ENCODE measurements at places on chromosomes 6 and 20.

DNA sequence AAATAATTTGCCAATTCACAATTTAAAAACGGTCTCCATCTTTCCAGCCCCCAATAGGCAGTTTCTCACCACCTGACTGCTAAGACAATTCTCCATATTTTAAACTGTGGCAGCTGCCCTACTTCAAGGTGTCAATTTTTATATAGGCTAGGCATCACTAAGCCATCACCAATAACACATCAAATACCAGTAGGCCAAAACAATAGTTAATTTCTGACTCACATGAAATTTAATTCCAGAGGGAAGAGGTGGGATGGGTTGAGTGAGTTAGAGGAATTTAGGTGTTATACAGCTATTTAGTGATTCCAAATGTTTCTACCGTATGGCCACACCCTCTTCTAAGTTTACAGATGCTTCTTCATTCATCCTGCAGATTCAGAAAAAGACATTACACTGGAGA, 49.9 kb downstream of the GFRAL start:
- DNase-seq: no peak
- H3K4me3 ChIP-seq: no peak overlapping the region

DNA sequence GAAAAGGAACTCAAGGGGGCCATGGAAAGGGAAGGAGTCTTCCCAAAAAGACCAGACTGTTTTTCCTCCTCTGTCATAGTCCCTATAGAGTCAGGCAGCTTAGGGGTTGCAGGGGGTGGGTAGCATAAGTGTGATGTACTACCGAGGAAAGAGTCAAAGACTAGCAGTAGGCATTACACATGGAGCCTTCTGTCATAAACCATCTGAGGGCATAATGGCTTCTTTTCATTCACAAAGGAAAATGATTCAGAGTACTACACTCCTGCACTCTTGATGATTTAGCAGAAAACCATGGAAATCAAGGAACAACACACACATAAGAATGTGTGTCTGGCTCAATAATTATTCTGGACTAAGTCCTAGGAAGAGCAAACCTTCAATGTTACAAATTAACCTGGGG, 14.9 kb downstream of the PLN start:
- no peak overlapping the region for H3K27ac ChIP-seq
- H3K4me1 ChIP-seq: no peaks in the 10 kb centered on the region
- H3K27me3 ChIP-seq: no peaks in the 10 kb centered on the region
- DNase-seq: no peak

- H3K27ac ChIP-seq: no peak overlapping the region
- DNase-seq: no peak
- H3K36me3 ChIP-seq: no peaks in the 10 kb centered on the region
- no peaks in the 10 kb centered on the region for H3K4me1 ChIP-seq
Measured at GRCh38 chr6:14591998-14592397, 474.4 kb downstream of the CD83 start.

DNA sequence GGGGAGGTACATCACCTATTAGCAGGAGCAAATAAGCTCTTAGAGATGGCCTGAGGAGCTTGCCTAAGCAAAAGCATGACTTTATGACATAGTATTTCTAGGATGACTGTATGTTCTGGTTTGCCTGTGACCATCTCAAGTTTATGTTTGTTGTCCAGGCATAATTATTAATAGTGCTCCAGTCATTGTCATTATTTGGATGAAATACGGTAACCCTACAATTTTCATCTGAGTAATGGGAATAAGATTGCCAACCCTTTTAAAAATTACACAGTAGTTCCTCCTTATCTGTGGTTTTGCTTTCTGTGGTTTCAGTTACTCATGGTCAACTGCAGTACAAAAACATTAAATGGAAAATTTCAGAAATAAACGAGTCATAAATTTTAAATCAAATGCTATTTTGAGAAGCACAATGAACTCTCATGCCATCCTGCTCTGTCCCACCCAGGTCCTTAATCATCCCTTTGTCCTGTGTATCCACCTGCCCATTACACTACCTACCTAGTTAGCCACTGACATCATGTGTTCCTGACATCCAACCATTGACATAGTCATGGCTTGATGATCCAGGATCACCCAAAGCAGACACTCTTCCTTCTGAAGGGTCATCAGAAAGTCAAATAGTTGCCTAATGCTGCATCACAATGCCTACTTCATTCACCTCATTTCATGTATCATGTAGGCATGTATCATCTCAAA, 27.0 kb upstream of the TFB1M start:
- H3K27ac ChIP-seq: no peak overlapping the region
- H3K4me1 ChIP-seq: no peaks in the 10 kb centered on the region
- no peaks in the 10 kb centered on the region for H3K36me3 ChIP-seq
- H3K27me3 ChIP-seq: no peaks in the 10 kb centered on the region
- no peak for DNase-seq

GRCh38 chr20:18589941-18590674, 2.3 kb downstream of the DTD1 start:
- no peak overlapping the region for H3K4me3 ChIP-seq
- H3K27ac ChIP-seq: no peak overlapping the region
- no peaks in the 10 kb centered on the region for H3K36me3 ChIP-seq
- H3K27me3 ChIP-seq: no peaks in the 10 kb centered on the region
- no peaks in the 10 kb centered on the region for H3K4me1 ChIP-seq

- no peaks in the 10 kb centered on the region for H3K27me3 ChIP-seq
- no peak overlapping the region for H3K27ac ChIP-seq
- H3K36me3 ChIP-seq: no peaks in the 10 kb centered on the region
- H3K4me3 ChIP-seq: no peak overlapping the region
- DNase-seq: peak; percentile 58
Measured at GRCh38 chr20:6812530-6812929, 45.0 kb downstream of the BMP2 start.

DNA sequence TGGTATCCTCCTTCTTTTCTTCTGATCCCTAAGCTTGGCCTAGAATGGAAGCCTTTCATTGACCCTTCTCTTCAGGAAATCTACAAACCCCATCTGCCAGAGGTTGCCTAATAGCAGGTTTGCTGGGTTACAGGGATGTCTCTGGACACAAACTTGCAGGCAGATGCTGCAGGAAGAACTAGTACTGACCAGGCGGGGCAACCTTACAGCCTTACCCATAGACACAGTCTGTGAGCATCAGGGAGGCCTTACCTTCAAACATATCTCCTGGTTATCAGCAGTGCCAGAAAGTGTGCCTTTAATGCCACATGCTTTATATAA, 2.6 kb downstream of the SCUBE3 start:
- H3K27ac ChIP-seq: no peak overlapping the region
- H3K4me3 ChIP-seq: no peak overlapping the region
- DNase-seq: no peak
- peaks cover 11% of the 10 kb centered on the region for H3K4me1 ChIP-seq
- peaks cover 15% of the 10 kb centered on the region for H3K27me3 ChIP-seq
- no peaks in the 10 kb centered on the region for H3K36me3 ChIP-seq

GRCh38 chr20:5539691-5540090, 210.5 kb upstream of the SHLD1 start:
- H3K27me3 ChIP-seq: no peaks in the 10 kb centered on the region
- no peaks in the 10 kb centered on the region for H3K36me3 ChIP-seq
- no peak overlapping the region for H3K27ac ChIP-seq
- H3K4me3 ChIP-seq: no peak overlapping the region
- DNase-seq: no peak

DNA sequence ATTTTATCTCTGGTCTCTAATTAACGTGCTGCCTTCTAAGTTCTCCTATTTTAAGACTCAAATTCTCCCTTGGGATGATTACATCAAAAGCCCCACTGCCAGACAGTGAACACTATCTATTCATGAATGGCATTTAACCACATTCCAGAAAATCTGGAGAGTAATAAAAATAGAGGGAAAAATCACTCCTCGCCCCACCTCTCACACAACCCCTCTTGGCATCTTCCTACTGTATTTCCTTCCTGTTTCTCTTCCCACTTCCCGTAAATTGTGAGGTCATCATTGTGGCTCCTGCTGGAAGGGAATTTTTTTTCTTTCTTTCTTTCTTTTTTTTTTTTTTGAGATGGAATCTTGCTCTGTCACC, 31.5 kb downstream of the RAB44 start:
- H3K4me1 ChIP-seq: no peaks in the 10 kb centered on the region
- no peak for DNase-seq
- no peaks in the 10 kb centered on the region for H3K27me3 ChIP-seq
- H3K4me3 ChIP-seq: no peak overlapping the region

GRCh38 chr6:41683523-41684310, 45.4 kb downstream of the MDFI start:
- peak; percentile 76 for DNase-seq
- H3K4me1 ChIP-seq: peaks cover 1% of the 10 kb centered on the region
- no peak overlapping the region for H3K4me3 ChIP-seq
- no peaks in the 10 kb centered on the region for H3K27me3 ChIP-seq
- H3K36me3 ChIP-seq: no peaks in the 10 kb centered on the region

DNA sequence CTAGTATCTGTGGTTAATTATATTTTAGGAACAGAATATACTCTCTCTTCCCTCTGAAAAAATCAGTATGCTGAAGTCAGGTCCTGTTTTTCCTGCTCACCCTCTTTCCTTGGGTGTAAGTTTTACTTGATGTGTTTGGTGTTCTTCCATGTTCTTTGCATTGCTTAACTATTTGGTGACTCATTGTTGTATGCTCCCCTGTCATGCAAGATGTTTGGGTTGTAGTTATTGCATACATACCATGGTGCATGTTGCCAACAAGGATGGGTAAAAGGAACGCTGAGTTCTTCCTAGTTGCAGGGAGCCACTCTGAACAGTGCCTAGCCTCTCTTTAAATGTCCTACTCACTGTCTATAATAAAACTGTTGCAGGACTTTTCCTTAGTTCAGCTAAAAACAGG, 207.9 kb upstream of the LAMP5 start:
- no peaks in the 10 kb centered on the region for H3K4me1 ChIP-seq
- no peak overlapping the region for H3K27ac ChIP-seq
- peak; percentile 47 for DNase-seq
- no peaks in the 10 kb centered on the region for H3K36me3 ChIP-seq
- no peak overlapping the region for H3K4me3 ChIP-seq

DNA sequence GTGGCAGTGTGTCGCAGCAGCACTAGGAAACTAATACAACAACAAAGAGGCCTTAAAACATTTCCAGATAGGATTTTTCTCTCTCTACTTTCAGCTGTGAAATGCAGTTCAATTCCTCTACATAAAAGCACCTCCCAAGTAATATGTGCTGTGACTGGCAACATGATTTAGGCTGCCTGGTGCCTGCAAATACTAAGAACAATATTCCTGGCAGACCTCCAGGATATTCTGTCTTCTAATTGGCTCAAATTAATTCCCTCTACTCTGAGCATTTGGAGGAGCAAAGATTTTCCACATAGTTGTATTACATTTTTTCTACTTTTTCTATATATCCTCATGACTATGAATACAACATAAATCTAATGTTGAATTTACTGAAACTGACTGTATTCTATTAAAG, 33.2 kb downstream of the SCGN start:
- no peak overlapping the region for H3K27ac ChIP-seq
- H3K36me3 ChIP-seq: no peaks in the 10 kb centered on the region
- no peaks in the 10 kb centered on the region for H3K4me1 ChIP-seq
- H3K27me3 ChIP-seq: no peaks in the 10 kb centered on the region
- no peak overlapping the region for H3K4me3 ChIP-seq

DNA sequence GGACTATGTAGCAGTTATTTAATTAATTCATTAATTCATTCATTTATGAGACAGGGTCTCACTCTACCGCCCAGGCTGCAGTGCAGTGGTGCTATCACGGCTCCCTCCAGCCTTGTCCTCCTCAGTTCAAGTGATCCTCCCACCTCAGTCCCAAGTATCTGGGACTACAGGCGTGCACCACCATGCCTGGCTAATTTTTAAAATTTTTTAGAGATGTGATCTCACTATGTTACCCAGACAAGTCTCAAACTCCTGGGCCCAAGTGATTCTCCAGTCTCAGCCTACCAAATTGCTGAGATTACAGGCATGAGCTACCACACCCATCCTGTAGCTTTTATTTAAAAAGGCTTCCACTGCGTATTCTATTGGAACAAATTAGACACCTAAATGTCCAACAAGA, 23.4 kb downstream of the SRPK1 start:
- H3K27ac ChIP-seq: no peak overlapping the region
- DNase-seq: no peak
- H3K27me3 ChIP-seq: no peaks in the 10 kb centered on the region
- no peak overlapping the region for H3K4me3 ChIP-seq
- H3K4me1 ChIP-seq: peaks cover 3% of the 10 kb centered on the region
- H3K36me3 ChIP-seq: no peaks in the 10 kb centered on the region

DNA sequence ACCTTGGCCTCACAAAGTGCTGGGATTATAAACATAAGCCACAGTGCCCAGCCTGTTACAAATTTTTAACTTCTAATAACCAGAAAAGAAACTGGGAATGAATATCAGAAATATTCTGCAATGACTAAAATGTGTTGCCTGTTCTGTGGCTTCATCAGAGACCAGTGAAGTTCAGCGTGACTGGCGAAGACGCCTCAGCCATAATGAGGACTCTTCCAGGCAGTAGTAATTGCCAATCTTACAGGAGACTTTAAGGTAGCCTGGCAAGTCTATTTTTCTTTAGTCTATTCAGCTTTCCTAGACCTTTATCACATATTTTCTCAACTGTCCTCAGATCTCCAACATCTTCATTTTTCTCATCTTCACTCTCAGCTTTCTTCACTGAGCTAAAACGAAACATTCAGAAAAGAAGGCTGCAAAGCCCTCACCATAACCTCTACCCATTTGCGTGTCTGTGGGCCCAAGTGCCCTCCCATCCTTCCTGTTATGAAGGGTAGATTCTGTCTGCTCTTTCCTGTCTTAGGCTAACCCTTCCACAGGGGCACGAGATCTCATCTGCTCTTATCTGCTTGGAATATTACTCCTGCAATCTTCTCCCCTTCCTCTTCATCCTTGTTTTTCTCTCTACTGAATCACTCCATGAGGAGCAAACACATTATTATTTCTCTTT, 42.0 kb upstream of the OLIG3 start:
- H3K36me3 ChIP-seq: no peaks in the 10 kb centered on the region
- no peak overlapping the region for H3K27ac ChIP-seq
- no peak overlapping the region for H3K4me3 ChIP-seq
- no peaks in the 10 kb centered on the region for H3K27me3 ChIP-seq

DNA sequence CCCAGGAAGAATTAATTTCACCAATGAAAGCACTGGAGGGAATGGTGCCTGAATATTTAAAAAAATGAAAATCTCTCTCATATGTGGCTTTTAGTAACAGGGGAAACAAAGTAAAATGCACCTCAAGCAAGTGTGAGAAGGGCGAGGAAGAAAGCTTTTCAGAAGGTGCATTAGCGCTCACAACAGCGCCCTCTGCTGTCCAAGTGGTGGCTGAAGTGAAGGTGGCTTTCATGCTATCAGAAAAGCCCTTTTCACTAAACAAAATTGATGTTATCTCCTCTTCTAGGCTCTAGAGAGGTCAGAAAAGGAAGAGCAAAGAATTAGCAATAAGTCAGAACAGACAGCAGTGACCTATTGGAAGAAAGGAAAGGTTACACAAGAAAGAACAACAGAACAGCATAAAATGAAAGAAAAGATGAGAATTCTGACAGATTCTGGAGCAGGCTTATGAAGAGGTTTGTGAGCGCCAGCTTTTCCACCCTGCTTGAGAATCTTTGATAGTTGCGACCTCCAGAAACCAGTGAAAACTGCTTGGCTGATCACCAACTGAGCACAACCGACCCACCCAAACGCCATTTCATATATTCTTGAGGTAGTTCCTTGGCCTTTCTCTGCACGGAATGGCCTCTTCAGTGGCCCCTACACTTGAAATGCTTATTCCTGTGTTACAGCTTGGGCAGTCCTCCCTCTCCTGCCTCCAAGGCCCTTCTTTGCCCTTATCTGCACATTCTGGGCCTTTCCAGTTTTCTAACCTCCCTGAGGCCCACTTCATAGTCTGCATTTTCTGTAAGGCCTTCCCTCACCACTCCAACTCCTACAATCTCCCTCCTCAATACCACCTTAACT, 45.3 kb downstream of the SMLR1 start:
- H3K4me1 ChIP-seq: no peaks in the 10 kb centered on the region
- no peaks in the 10 kb centered on the region for H3K36me3 ChIP-seq

- no peak overlapping the region for H3K27ac ChIP-seq
- no peaks in the 10 kb centered on the region for H3K36me3 ChIP-seq
Measured at GRCh38 chr6:168128006-168128630, 49.1 kb upstream of the FRMD1 start.
